Muscle of leg (tissue), 16 donors: ENCODE measurements at places on chromosomes 11 and 22.

DNA sequence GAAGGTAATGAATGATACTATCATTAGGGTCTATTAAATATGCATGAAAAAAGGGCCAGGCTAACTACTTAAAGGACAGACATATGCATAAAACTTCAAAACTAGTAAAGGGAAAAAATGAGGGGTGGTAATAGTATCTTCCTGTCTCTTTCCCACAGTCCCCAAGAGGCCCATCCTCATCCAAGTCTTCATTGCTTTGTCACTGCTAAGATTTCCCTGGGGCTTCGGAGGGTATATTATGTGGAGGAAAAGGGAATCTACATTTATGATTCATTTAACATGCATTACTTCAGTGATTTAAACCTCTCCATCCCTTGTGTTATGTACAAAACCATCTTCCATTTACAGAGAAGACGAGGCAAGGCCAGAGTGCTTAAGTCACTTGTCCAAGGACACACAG is 66.1 kb downstream of the CWC15 start:
- no peak for DNase-seq

DNA sequence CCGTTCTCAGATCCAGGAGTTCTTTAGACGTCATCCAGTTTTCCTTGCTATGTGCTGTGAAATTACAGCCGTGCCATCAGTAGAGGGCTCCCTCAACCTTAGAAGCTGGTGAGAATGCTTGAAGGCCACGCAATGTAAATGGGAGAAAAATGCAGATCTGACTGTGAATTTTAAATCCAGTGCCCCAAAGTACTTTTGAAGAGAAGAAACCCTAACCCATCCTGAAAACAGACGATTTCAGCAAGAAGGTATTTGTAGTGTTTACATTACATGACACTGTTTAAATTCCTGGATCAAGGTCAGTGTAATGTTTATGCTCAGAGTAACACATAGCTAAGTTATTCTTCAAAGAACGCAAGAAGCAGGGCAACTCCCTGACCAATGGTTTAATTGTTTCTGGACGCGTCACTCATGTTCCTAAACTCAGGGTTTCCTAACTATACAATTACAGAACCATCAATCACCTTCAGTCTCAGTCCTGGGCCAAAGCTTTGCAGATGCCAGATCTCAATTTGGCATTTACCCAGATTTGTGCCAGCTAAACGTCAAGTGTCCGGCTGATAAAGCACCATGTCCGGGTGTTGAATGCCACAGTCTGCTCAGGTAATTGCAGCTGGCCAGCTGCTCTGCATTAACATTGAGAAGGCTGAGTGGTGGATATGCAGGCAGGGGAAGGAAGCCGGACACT is 38.2 kb downstream of the ADAMTS8 start:
- DNase-seq: peak; percentile 75

DNA sequence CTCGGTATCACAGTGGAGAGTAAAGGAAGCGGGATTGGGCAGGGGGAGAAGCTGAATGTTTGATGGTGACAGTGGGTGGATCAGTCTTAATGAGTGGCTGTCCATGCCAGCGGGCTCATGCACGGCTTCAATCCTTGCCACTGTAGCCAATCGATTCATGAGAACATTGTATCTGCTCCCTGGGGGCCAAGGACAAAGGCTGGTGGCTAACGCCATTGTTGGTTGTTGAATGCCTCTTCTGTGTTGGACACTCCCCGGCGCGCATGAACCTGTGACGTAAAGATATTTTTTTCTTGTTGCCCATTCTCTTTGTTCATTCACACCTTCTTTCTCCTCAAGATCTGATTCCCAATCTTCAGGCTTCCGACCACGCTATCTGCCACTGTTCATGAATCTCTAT is 20.9 kb upstream of the ATXN10 start:
- DNase-seq: no peak

DNA sequence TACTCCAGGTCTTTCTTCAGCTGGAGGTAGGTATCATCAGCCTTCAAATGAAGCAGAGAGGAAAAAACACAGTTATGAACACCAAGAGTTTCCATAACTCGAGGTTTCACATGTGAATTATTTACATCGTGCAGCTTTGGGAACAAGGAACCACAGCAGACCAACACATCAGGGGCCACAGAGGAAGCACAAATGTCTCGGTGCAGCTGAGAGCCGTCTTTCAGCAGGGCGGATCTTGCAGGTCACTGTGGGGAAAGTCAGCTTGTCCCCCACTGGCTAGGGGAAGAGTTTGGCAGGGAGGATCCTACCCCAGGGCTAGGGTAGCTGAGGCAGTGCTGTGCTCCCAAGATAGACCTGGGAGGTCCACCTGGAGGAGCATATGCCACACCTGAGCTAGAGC is 74.7 kb downstream of the C11orf58 start:
- peak; percentile 35 for DNase-seq

DNA sequence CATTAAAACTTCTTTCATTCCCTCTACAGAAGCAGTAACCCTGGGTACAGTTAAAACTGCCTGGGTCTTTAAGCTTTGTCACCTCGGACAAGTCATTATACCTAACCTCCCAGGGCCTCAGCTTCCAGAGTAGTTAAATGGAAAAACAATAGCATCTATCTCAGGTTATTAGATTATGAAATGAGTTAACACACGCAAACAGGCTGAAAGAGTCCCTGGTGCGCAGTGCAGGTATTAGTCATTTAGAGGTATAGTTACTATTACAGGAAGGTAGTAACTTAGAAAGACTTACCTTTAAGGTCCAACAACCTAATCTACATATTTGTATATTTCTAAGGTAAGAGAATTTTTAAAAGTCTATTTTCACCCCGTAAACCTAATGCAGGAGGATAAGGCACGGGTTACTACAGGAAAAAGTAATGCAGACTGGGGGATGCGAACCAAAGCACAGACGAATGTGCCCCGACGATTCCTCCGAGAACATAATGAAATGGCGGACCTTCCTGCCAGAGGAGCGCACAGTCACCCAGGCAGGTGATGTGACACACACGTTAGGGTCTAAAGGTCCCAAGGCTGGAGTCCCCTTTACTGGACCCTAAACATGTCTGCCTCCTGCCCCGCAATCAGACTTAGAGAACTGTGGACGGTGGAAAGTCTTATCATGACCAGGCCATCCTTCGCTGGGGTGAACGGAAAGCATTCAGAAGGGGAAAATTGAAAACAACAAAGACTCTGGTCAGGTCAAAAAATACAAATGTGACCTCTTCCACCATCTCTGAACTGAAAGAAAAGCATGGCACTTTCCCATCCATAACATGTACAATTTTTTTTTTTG is 1.3 kb downstream of the NAP1L4 start:
- DNase-seq: peak; percentile 16

- DNase-seq: no peak
Observed at GRCh38 chr11:133123796-133124195, 408.5 kb downstream of the OPCML start.

- no peak for DNase-seq
Observed at GRCh38 chr11:1077417-1078119, 2.9 kb downstream of the MUC2 start.

DNA sequence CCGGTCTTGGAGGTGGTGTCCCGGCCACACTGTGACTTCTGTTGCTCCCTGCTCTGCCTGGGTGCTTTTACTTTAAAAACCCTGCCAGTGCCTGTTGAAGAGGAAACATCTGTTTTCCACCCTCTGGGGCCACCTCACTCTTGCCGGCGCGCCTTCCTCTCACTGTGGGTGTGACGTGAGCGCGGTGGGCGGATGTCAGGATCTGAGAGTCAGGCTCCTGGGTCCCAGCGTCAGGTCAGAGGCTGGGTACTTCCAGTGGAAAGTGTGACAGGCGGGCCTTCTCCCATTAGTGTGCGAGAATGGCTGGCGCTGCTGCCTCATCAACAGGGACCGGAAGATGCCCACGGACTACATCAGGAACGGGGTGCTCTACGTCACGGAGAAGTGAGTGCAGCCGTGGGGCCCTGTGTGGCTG is 54.2 kb downstream of the GRAMD4 start:
- peak; percentile 85 for DNase-seq

GRCh38 chr11:122189229-122189628 is 73.2 kb upstream of the BLID start:
- DNase-seq: peak; percentile 91

DNA sequence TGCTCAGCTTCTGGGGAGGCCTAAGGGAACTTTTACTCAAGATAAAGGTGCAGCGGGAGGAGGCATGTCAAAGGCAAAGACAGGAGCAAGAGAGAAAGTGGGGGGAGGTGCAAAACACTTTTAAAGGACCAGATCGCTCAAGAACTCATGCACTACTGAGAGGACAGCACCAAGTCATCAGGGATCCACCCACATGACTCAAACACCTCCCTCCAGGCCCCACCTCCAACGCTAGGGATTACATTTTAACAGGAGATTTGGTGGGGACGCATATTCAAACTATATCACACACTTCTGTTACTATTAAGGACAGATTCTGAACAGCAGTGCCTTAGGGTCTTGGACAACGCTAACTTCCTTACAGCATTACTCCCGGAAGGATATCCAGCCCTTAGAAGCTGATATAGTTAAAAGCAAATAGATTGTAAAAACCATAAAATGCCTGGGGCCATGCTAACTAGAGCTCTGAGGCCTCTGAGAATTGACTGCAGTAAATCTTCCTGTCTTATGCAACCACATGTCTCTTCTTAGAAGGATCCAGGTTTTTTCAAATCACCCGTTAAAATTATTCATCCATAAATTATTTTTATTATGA is 16.7 kb upstream of the ZC3H12C start:
- no peak for DNase-seq

DNA sequence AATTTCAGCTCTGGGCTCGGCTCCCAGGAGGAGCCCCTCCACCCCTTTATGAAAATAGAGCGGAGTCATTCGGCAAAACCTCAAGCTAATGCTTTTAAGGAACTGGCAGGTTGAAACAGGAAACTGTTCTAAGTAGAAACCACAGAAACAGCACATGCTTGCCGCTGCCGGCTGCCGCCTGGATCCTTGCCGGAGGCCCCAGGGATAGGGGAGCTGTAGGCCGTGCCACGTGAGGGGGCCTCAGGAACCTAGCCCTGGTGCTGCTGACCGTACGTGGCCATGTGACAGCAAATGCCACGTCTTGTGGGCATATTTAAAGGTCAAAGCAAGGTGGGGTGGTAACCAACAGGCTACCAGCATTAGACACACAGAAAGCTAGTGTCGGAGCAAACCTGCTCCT is 77.9 kb upstream of the TIMP3 start:
- DNase-seq: peak; percentile 96

GRCh38 chr11:120013325-120014250 is 124.3 kb downstream of the TRIM29 start:
- DNase-seq: peak; percentile 68

DNA sequence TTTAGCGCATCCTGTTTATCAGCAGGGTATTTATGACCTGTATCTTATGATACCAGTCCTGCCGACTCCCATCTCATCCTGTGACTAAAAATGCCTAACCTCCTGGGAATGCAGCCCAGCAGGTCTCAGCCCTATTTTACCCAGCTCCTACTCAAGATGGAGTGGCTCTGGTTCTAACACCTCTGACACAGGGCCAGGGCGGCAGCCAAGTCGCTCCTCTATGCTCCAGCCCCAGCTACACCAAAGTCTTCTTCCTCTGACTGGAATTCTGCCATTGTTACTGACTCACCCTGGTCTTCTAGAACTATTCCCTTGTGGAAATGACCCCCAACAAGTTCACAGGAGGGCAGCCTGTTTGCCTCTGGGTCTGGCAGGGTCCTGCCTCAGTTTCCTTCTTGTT is 7.9 kb upstream of the C1QTNF6 start:
- no peak for DNase-seq
